ENCODE measurements at places on chromosomes 1 and 21.

DNA sequence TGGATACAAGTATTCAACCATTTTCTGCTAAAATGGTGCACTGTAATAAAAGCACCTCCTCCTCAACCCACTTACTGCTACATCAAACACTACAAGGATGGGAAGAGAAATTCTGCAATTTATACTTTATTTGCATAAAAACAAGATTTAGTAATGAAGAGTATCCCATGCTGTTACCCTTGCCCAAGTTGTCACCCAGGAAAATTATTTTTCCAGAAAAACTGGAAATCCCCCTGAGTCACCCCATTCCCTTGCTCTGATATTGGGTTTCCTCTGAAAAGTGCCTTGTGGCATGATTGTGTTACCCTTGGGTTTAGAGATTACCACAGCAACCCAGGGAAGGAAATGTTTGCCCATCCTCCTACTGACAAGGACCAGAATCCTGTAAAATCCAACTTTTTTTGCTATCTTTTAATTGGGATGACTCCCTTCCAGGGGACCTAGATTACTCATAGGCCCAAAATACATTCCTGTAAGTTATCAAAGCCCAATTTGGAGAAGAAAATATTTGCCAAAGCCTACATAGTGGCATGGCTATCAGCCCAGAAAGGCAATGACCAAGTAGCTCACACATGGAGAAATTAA is 16.5 kb upstream of the ZC3H11B start:
- DNase-seq, result no peak

- no peak for DNase-seq
These were observed 76.6 kb downstream of the RGL1 start for GRCh38 chr1:183881387-183882131.

- no peak for DNase-seq
These were observed 10.7 kb downstream of the AKIRIN1 start for GRCh38 chr1:39001516-39002421.

DNA sequence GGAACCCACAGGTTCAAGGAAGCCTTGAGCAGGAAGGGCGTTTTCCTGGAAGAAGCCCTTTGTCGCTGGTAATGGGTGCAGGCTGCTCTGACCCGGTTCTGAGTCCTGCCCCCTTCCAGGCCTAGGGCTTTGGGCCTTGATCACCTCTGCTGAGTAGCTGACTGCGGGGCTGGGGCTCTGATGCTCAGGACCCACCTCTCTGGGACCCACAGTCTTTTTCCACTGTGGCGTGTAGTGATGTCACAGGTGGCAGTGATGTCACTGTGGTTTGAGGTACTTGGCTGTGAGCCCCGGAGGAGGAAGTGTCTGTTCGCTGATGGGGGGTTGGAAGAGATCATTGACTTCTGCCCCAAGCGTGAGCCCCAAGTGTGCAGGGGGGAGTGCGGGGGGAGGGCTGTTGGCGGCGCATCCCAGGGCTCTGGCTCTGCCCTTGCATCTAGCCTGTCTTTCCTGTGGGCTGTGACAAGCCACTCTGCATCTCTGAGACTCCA is 6.9 kb downstream of the TNFRSF1B start:
- peak; percentile 98 for DNase-seq

DNA sequence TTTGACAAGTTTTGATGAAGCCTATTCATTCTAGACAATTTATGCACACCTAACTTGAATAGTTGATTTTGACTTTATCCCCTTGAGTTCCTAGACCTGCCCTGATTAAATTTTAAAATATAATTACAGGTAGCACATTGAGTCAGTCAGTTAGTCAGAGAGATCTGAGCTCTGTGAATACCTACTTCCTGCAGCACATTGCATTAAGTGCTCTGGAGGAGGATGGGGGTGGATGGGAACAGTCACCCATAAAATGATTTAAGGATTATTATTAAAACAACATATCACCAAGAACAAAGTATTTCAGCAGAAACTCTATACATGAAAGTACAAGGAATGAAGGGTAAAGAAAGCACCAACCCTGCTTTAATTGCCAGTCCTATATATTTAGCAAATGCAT is 11.8 kb upstream of the RPF1 start:
- no peak for DNase-seq

DNA sequence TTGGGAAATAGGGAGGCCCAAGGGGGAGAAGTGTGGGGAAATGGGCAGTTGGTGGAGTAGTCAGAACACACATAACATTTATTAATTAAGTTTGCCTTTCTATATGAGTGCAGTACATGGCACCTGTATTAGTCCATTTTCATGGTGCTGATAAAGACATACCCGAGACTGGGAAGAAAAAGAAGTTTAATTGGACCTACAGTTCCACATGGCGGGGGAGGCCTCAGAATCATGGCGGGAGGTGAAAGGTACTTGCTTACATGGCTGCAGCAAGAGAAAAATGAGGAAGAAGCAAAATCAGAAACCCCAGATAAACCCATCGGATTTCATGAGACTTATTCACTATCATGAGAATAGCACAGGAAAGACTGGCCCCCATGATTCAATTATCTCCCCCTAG is 1.6 kb upstream of the SLC35A3 start:
- DNase-seq, result no peak

GRCh38 chr1:154627257-154628120 is 19.5 kb upstream of the ADAR start:
- peak; percentile 97 for DNase-seq

DNA sequence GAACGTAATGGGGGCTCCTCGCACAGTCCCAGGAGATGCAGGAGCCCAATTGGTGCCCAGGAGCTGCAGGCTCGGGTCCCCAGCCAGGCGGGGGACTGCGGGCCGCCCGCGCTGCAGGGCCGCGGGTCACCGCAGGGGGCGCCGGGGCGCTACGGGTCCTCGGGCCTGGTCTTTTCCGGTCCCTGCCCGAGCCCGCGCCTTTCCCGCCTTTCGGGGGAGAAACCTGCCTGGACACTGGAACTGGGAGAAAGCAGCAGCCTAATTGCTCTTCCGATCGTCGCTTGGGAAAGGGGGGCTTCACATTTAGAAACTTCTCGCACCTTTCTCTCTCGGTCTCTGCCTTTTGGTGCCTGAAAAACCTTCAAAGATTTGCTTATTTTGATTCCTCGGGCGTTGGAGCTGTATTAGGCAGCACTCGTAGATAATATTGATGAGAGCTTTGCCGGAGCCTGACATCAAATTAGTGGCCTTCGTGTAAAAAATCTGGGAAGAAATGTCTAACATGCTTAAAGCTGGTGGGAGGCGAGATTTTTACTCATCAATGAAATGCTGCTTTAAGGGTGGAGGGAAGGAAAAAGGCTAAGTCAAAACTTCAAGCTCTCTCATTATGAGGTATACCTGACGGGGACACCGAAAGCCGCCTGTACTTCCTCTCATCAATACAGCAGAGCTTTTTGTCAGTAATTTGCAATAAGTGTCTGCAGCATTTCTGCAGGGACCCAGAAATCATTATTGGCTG is 12.6 kb upstream of the BARHL2 start:
- no peak for DNase-seq

- no peak for DNase-seq
These were observed 25.9 kb upstream of the HOOK1 start for GRCh38 chr1:59788825-59789224.

GRCh38 chr21:16900685-16901084 is 612.2 kb upstream of the CXADR start:
- DNase-seq, result no peak

DNA sequence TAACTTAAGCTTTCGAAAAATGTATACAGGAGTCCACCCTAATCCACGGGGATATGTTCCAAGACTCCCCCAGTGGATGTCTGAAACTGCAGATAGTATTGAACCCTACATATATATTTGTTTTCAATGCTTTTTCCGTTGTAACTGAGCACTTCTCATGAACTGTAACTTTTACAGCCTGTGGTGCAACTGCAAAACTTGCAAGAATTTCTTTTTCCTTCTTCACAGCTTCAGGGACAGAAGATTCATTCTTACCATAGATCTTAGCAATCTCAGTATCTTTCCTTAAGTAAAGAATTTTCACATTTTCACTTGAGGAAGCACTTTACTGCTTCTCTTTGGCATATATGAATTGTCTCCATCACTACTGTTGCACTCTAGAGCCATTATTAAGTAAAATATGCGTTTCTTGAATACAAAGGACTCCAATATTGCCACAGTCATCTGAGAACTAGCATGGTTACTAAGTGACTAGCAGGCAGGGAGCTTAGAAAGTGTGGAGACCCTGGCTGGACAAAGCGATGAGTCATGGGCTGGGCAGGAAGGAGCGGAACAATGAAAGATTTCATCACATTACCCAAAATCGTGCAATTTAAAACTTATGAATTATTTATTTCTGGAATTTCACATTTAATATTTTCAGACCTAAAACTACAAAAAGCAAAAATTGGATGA is 14.1 kb downstream of the DPYD start:
- DNase-seq, result no peak

DNA sequence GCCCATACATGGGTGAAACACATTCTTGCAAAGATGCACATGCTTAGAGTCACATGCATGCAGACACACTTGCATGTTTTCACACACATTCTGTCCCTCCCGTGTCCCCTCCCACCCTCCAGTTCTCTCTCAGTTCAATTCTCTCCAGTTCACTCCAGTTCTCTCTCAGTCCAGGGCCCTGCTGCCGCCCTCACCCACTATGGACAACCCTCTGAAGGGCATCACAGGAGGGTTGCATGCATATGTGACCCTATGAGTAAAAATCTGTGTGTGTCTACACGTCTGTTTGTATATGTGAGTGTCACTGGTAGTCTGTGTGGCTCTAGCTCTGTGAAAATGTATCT is 21.8 kb upstream of the ADGRB2 start:
- no peak for DNase-seq

DNA sequence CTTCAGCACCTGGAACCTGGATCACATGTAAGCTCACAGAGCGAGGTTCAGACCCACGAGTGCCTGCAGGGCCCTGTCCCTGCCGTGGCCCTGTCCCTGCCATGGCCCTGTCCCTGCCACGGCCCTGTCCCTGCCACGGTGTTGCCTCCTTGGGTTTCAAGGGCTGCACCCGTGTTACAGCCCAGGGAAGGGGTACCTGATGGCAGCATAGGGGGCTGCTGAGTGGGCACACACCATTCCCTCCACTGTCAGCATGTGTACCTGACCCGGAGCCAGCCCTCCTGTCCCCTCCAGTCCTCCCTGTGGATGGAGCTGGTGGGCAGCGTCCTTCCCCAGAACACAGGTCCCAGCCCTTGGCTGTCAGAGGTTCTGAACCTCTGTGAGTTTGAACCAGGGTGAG is 15.3 kb downstream of the DFFB start:
- no peak for DNase-seq

GRCh38 chr1:191577213-191577612 is 581.0 kb upstream of the RGS18 start:
- no peak for DNase-seq

DNA sequence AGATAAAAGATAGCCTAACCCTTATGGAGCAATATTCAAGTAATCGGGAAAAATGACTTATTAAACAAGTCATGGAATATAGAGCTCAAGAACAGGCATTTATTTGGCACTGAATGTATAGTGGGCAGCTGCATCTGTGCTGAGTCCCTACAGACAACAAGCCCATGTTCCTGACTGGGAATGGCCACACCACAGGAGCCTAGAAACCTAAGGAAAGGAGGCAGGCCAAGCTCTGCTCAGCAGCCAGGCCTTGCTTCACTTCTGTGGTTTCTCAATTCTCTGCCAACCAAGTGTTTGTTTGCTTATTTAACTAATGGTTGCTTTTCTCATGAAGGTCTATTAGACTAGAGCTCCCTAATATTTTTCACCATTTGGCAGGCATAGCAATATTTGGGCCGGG is 21.5 kb downstream of the AK2 start:
- no peak for DNase-seq

DNA sequence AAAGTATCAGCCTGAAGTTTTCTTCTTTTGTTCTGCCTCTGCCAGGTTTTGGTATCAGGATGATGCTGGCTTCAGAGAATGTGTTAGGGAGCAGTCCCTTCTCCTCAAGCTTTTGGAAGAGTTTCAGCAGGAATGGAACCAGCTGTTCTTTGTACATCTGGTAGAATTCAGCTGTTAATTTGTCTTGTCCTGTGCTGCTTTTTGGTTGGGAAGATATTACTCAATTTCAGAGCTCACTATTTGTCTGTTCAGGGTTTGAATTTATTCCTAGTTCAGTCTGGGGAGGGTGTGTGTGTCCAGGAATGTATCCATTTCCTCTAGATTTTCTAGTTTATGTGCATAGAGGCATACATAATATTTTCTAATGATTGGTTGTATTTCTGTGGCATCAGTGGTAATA is 12.8 kb downstream of the ZNF678 start:
- DNase-seq, result no peak

- DNase-seq, result no peak
These were observed 324.4 kb downstream of the ADGRL2 start for GRCh38 chr1:82125119-82125518.

DNA sequence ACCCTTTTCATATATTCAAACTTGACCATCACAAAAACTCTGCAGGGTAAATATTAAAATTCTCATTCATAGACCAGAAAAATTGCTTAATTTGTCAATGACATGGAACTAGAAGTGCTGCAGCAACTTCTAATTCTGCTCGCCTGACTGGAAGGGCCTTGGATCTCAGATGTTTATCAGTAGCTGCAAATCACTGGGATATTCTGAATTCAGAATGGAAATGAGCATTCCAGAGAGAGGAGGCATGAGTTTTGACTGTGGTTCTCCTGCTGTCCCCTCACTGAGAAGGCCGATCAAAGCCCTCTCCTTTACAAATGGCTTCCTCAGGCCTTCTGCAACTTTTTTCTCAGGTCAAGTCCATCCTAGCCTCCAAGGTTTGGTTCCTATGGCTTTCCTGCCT is 171.3 kb upstream of the FAM78B start:
- no peak for DNase-seq

GRCh38 chr21:25188677-25189079 is 418.6 kb downstream of the MRPL39 start:
- no peak for DNase-seq

DNA sequence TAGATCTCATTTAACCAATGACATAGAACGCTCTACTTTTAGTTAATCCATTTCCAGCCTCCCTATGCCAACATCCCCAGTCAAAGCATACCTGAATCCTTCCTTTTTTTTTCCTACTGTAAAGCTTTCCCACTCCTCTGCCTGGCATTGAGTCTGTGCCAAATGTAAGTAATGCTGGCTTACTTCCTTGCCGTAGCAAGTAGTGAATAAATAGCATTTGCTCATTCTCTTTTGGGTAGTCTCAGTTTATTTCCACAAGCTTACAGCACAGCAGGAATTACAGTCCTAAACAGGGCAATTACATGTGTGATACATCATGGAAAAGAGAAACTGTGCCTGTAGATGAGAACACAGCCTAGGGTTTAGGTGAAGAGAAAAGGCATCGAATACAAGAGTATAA is 352.6 kb upstream of the NEGR1 start:
- no peak for DNase-seq

DNA sequence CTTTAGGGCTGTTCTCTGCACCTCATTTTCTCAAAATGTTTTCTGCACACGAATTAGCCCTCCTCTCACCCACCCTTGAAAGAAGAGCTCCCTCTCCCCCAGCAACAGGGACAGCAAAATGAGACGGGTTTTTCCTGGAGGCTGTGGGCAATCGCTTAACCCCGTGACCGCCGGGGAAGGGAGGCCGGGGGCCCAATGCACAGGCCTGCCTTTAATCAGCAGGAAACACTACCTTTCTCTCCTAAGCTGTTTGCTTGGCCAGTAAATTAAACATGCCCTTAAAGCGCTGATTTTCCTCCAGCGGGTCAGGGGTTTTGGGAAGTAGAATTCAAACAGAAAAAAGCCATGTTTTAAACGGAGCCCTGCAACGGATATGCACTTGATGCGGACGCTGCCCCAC is 114.4 kb downstream of the PRDM16 start:
- no peak for DNase-seq

GRCh38 chr1:93729906-93730305 is 48.3 kb upstream of the BCAR3 start:
- no peak for DNase-seq

Measured in activated T-cell treated with anti-CD3 and anti-CD28 coated beads for 4 hours (primary cell).